ENCODE measurements at places on chromosomes 3 and 15.

DNA sequence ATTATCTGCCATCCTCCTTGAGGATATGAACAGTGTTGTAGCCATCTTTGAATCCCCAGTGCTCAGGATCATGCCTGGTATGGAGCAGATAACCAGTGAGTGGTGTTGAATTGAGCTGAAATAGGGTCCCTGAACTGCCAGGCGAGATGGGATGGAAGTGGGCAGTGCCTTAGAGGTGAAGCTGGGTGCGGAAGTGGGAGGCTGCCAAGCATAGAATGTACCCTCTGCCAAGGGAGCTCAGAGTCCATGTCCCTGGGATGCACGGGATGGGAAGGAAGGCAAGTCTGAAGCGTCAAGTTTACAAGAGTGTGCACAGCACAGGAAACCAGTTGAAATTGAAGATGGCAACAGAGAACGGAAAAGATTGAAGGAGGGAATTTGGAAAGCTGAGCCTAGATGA is 147.0 kb downstream of the CACNA1D start:
- no peak for DNase-seq

- no peak for DNase-seq
These were observed 57.2 kb upstream of the HEG1 start for GRCh38 chr3:125112981-125113380.

GRCh38 chr3:33482111-33482521 is 41.9 kb upstream of the UBP1 start:
- DNase-seq: no peak

DNA sequence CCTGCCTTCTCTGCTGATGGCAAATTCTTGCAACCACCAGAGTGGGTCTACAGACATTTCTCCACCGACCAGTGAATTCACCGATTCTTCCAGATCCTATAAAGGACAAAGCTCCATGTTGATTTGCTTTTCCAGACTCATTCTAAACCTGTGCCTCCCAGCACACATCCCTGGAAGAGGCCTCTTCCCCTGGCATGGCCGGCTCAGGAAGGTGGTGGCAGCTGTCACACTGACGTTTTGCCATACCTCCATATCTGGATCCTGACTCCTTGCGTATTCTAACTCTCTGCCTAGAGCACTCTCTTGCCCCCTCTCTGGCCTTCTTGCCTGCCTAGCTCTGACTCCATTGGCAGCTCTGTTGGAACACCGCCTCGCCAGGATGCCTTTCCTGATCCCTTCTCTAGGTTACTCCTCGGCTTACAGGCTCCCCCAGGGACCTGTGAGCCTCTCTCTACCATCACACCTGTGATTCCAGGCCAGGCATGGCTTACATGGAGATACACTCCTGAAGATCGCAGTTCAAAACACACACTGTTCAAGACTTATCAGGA is 31.0 kb downstream of the SLCO2A1 start:
- DNase-seq: no peak

DNA sequence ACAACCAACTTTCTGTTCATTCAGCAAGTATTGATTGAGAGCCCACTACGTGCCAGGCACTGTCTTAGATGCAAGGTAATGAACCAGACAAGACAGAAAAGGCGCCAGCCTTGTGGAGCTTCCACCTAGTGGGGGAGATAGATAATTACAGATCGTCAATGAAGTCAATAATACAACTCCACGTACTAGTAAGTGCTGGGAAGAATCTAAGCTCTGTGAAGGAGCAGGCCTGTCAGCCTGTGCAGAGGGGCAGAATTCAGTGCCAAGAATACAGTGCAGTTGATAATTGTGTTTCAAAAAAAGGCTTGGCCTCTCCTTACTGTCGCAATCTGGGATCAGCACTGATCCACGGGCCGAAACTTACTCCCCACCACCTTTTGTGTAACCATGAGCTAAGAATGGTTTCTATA is 186.3 kb downstream of the FEZF2 start:
- DNase-seq: no peak

DNA sequence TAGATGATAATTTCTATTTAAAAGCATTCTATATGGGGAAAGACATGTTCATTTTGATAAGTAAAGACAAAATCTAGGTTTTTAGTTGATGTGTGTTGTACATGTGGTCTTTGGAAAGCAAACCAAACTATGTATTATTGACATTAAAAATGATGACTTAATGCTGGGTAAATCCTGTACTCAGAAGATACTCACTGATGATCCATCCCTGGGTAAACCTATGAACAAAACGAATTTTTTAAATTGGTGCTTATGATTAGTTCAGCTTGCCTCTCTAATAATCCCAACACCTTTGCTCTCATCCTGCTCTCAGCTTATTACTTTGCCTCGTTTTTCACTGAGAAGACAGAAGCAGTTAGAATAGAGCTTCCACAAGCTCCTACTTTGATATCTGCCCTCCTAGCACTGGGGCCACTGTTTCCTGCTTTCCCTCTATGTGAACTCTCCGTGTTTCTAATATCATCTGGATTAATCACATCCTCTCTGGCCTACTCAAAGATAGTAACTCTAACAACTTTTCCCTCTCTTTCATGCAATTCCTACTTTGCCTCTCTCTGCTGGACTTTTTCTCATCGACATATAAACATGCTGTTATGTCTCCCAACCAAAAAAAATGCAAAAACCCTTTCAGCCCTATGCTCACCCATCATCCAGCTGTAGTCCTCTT is 29.3 kb downstream of the RARRES1 start:
- no peak for DNase-seq

- no peak for DNase-seq
These were observed 154.1 kb upstream of the FEZF2 start for GRCh38 chr3:62527474-62527873.

- no peak for DNase-seq
These were observed 28.8 kb downstream of the CDIN1 start for GRCh38 chr15:36608180-36608579.

DNA sequence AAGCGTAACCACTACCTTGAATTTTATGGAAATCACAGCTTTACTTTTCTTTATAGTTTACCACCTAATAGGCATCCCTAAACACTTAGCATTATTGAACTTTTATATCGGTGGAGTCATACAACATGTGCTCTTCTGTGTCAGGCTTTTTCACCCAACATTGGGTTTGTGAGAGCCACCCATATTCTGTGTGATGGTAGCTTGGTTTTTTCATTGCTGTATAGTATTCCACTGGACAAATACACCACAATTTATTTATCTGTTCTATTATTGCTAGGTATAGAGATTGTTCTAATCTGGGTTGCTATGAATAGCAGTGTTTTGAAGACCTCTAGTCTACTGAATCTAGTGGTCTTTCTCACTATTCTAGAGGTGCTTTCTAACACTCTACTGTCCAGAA is 31.6 kb upstream of the ATP1B3 start:
- DNase-seq: no peak

GRCh38 chr3:47892286-47893040 is 89.5 kb downstream of the DHX30 start:
- no peak for DNase-seq

GRCh38 chr3:89043406-89043932 is 64.0 kb upstream of the EPHA3 start:
- DNase-seq: no peak

DNA sequence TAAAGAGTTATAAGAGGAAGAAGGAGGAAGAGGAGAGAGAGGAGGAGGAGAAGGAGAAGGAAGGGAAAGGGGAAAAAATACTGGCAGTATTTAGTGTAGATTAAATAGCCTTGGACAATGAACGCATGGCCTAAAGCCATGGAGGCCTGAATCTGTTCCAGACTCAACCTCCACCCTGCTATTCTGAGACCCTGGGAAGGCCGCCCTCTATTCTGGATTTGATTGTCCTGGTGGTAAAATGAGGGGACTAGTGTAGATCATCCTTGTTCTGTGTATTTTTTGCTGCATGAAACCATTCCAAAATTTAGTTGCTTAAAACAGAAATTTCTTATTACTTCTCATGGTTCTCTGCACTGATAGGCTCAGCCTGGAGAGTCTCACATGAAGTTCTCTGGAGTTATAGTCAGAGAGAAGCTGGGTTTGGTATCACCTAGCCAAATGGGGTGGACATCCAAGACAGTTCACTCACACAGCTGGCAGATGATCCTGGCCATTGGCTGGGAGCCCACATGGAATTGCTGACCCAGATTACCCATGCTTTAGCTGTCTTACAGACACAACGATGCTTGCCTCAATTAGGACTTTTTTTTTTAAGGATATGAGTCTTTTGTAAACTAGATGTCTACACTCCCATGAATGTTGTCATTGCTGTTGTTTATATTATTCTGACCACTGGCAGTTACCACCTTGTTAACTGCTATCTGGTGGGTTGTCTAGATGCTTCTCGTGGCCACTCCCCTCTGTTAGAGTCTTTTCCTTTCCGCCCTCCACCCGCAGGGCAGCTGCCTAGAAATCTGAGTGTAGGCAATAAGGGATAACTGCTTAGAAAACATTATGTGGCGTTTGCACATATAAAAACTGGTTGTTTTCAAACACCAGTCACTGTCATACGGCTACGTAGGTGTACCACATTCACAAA is 149.9 kb downstream of the SST start:
- DNase-seq: no peak

Measured in nephron progenitor cell (in vitro differentiated cells).